ENCODE measurements at places on chromosomes 6 and 20.

GRCh38 chr6:6221787-6222535 lies 98.5 kb downstream of the F13A1 start:
- DNase-seq: no peak

- DNase-seq: no peak
Measured at GRCh38 chr20:10857352-10858070, 183.7 kb upstream of the JAG1 start.

- no peak for DNase-seq
Measured at GRCh38 chr6:76639941-76640340, 567.5 kb upstream of the IMPG1 start.

GRCh38 chr20:8155812-8156211 lies 23.7 kb downstream of the PLCB1 start:
- DNase-seq: no peak

GRCh38 chr6:169904051-169904922 lies 152.9 kb downstream of the ERMARD start:
- peak; percentile 32 for DNase-seq

- DNase-seq: peak; percentile 97
Measured at GRCh38 chr20:309841-310644, 12.7 kb downstream of the ZCCHC3 start.

- peak; percentile 58 for DNase-seq
Measured at GRCh38 chr6:56706981-56707726, 64.5 kb upstream of the DST start.

DNA sequence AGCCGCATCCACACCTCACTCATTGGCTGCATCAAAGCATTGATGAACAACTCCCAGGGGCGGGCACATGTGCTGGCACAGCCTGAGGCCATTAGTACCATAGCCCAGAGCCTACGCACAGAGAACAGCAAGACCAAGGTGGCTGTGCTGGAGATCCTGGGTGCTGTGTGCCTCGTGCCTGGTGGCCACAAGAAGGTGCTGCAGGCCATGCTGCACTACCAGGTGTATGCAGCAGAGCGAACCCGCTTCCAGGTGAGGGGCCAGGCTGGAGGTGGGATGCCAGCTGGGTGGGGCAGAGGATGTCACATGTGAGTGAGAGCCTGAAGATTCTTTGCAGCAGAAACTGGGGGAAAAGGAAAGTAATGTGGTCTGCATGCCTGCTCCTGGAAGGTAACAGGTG lies 66.7 kb downstream of the MOCS1 start:
- no peak for DNase-seq

DNA sequence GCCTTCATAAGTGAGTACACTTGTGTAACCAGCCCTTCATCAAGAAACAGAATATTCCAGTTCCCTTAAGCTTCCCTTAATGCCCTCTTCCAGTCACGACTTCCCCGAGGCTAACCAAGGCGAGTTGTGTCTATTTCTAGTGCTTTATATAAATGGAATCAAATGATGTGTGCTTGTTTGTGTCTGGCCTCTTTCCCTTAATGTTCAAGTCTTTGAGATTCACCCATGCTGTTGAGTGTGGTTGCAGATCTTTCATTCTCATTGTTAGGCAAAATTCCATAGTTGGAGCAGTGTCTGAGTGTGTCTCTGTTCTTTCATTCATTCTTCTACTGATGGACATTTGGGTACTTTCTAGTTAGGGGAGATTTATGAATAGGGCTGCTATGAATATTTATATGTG lies 135.0 kb downstream of the CEBPB start:
- DNase-seq: no peak

- DNase-seq: no peak
Measured at GRCh38 chr6:9398767-9399373, 963.5 kb upstream of the SLC35B3 start.

Measured in COLO829 (cell line).